ENCODE measurements at places on chromosomes 3 and 15. TPM values are rescaled to one million over a fixed set of nuclear protein-coding genes. Genes with fewer than 3 reads are reported as not detected.

- no peaks in the 10 kb centered on the region for H3K4me1 ChIP-seq
- H3K27ac ChIP-seq = no peak overlapping the region
- no peaks in the 10 kb centered on the region for H3K36me3 ChIP-seq
- no peak overlapping the region for H3K4me3 ChIP-seq
Measured at GRCh38 chr15:66102563-66103292, 150.8 kb downstream of the MEGF11 start.

DNA sequence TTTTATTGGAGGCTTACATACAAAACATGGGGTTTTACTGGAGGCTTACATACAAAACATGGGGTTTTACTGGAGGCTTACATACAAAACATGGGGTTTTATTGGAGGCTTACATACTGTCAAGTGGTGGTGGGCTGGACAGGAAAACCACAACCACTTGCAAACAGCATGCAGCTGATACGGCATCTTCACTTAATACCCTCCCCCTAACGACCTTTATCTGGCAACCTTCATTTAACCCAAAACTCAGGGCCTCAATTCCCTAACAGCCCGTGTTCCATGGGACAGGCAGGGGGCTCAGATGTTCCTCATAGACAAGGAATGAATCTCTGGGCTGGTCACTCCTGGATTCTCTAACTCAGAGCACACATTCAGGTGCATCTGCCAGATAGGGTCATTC, 137.1 kb downstream of the CD47 start:
- no peak overlapping the region for H3K4me3 ChIP-seq
- no peaks in the 10 kb centered on the region for H3K36me3 ChIP-seq
- peaks cover 24% of the 10 kb centered on the region for H3K4me1 ChIP-seq

ZBTB20 gene
- 52.4 TPM for total RNA-seq

GRCh38 chr3:136835813-136836510, 17.0 kb downstream of the SLC35G2 start:
- no peak overlapping the region for H3K27ac ChIP-seq
- H3K4me3 ChIP-seq = no peak overlapping the region
- no peaks in the 10 kb centered on the region for H3K4me1 ChIP-seq
- no peaks in the 10 kb centered on the region for H3K27me3 ChIP-seq

DNA sequence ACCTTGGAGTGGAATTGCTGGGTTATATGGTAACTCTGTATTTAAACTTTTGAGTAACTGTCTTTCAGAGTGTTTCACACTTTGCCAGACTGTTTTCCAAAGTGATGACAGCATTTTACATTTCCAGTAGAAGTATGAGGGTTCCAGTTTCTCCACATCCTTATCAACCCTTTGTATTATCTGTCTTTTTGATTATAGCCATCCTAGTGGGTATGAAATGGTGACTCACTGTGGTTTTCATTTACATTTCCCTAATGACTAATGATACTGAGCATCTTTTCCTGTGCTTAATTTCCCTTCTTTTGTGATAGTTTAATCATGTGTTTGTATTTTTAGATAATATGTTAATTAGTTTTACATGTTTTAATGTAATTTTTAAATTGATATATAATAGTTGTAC, 138.1 kb upstream of the DAZL start:
- H3K4me1 ChIP-seq = no peaks in the 10 kb centered on the region
- H3K36me3 ChIP-seq = no peaks in the 10 kb centered on the region
- H3K4me3 ChIP-seq = no peak overlapping the region
- H3K27me3 ChIP-seq = no peaks in the 10 kb centered on the region
- no peak overlapping the region for H3K27ac ChIP-seq

GRCh38 chr15:97036301-97036700, 705.8 kb downstream of the NR2F2 start:
- H3K27me3 ChIP-seq = no peaks in the 10 kb centered on the region
- DNase-seq = no peak
- H3K36me3 ChIP-seq = no peaks in the 10 kb centered on the region
- no peak overlapping the region for H3K4me3 ChIP-seq

DNA sequence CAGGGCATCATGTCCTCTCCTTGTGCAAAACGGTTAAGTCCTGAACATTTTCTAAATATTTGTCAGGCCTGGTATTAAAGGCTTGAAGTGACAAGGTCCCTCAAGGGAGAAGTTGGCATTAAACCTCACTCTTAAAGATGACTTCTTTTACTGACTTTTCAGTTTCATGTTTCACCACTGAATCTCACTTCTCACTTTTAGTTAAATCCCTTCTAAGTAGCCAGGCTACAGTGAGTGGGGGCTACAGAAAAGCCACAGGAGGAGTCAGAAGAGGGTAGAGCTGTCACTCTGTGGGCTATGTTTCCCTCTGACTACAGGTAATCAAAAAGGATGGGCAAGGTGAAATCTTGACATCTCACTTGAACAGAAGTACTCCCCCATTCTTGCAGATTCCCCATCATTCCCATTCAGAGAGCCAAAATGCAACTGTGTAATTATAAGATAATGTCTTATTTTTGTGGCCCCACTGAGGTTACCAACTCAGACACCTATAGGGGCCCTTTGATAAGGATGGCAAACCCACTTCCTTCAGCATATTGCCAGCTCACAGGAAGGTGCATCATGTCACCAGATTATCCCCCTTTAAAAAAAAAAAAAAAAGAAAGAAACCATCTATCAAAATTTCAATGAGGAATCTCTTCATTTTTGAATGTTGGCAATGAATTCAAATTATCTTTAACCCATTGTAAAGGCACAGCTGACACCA, 790.1 kb upstream of the CFAP20DC start:
- no peak overlapping the region for H3K27ac ChIP-seq
- H3K27me3 ChIP-seq = no peaks in the 10 kb centered on the region
- H3K4me3 ChIP-seq = no peak overlapping the region
- DNase-seq = no peak
